ENCODE measurements at places on chromosomes 6 and 20. TPM values are rescaled to one million over a fixed set of nuclear protein-coding genes. Genes with fewer than 3 reads are reported as not detected.

The DYNLT2 gene
- total RNA-seq: 7.2 TPM

The SIRPG gene
- total RNA-seq: not detected

The TTK gene
- 0.68 TPM for total RNA-seq

The DEFB124 gene
- total RNA-seq: not detected

The RSPO3 gene
- not detected for total RNA-seq

The PSMF1 gene
- total RNA-seq: 113 TPM

The CD40 gene
- total RNA-seq: 206 TPM

The GGT7 gene
- total RNA-seq: 26.8 TPM

The TUBB1 gene
- 0.22 TPM for total RNA-seq

The GLP1R gene
- not detected for total RNA-seq

The PPP1R16B gene
- 108 TPM for total RNA-seq

DNA sequence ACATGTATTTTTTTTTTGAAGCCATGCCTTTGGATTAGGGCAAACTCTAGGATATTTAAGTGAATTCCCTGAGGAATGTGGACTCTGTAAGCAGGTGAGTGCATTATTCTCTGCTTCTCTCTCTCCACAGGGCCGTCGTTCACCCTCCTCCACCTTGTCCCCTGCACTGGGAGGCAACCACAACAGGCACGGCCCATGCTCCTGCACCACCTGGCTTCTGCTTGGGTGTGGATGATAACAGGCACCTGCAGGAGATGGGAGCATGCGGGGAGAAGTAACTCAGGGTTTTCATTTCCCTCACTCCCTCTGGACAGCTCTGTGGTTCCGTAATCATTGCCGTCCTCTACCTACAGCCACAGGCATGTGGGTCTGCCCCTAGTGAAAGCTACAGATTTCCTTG, 43.4 kb downstream of the HLA-C start:
- no peak for DNase-seq

GRCh38 chr20:35629427-35630145, 14.0 kb downstream of the SPAG4 start:
- DNase-seq: no peak

DNA sequence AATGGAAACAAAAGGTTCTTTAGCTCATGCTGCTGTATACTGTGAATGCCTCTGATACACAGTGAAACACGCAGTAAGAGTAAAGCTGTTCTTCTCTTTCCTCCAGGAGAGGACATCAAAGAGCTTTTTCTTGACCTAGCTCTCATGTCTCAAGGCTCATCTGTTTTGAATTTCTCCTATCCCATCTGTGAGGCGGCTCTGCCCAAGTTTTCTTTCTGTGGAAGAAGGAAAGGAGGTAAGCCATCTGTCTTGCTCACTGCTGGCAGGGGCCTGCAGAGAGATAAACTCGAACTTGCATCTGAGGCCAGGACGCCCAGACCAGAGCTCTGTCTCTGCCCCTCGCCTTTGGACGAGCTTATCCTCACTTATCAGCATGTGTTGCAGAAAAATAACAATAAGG, 37.7 kb downstream of the LY86 start:
- no peak for DNase-seq

DNA sequence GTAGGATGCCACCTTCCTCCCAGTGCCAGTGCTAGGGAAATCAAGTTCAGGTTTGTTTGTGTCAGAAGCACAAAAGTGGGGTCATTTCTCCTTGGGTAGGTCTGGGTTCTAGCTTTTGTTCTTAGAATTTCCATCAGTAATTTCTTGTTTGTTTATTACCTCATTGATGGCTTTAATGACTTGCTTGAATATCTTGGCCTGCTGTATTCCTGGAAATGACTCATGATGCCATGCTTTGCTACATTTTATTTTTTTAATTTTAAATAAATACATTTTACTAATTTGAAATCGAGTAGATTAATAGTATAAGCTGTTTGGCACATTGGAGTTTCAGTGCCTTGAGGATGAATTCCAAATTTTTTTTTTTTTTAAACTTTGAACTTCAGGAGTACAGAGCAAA, 189.6 kb downstream of the JARID2 start:
- no peak for DNase-seq

DNA sequence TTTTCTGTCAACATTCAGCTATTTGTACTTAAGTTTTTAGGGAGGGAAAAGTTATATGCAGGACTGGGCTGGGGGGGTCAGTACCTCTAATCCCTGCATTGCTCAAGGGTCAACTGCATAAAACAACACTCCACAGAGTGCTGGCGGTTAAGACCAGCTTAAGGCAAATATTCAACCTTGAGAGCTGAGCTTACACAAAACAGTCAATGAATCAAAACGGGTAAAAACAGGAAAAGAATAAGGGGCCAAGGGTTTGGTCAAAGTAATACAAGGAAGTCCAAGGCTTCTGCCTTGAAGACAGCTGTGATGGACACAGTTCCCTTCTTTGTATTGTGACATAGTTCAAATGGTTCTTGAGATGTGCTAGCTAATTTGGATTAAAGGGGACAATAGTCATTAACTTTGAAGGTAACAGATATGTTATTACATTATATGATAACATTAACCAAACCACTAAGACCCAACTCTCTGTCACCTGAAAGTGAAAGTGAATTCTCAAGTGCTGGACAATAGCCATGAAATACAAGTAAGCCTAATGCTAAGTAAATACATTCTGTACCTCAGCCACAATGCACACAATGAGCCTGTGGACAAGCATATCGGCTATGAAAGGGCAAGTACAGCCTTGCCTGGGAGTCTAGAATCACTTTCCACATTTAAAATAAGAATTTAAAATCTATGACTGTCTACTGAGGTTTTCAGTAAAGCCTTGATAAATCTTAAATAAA, 106.8 kb downstream of the PDE10A start:
- DNase-seq: no peak

DNA sequence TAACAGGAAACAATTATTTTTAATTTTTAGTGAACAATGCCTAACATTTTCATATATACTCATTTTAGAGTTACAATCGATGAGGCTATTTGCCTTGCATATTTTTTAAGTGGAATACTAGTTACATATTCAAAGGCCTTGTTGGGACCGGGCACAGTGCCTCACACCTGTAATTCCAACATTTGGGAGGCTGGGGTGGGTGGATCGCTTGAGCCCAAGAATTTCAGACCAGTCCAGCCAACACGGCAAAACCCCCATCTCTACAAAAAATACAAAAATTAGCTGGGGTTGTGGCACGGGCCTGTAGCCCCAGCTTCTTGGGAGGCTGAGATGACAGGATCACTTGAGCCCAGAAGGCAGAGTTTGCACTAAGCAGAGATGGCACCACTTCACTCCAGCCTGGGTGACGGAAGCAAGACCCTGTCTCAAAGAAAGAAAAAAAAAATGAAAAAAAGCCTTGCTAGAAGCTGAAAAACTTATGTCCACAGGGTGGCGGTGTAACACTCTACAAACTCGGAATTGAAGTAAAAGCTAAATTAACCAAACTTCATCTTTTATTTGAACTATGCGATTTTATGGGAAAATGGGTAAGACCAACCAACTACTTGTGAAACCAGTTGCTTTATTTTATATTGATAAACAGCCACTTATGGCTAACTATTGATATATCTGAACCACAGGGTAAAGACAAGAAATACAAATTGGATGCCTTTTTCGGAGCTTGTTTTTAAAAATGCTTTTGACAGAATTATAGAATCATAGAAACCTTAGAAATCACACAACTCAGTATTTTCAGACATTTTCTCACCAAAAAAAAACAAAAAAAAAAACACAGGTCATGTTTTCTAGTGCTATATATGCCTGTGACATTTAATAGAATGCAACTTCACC, 24.1 kb upstream of the ROS1 start:
- DNase-seq: peak; percentile 63

DNA sequence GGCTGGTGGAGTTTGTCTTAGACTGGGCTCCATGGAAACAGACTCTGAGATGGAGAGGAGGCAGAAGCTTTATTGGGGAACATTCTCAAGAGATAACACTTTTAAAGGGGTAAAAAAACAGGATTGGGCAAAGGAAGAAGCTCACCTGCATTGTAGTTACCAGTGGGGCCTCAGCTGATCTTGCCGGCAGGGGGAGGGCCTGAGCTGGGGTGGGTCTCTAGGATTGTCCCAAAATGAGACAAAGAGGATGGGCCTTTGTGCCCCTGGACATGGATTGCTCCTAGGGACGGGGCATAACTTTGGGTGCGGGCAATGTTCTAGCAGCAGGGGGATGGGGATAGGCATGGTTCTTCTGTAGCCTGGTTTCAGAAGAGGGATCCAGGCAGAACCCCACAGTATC, 12.5 kb downstream of the SGK2 start:
- no peak for DNase-seq

- DNase-seq: no peak
These were observed 22.2 kb downstream of the XRN2 start for GRCh38 chr20:21325296-21325695.

DNA sequence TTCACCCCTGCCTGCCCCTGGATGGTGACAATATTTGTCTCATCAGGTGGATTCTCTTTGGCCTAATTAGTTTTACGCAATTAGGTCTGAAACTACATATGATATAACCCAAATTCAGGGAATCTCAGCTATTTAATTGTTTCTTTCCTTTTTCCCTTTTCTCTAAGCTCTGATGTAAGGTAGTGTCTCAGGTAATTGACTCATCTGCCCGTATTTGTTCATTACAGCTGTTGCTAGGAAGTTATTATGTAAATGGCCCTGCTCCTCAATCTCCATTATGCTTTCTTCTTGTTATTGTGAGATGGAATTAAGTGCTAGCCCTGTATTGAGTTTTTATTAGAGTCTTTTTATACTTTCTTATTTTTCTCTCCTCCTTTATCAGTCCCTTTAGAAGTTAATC, 378.2 kb upstream of the ARID1B start:
- no peak for DNase-seq

DNA sequence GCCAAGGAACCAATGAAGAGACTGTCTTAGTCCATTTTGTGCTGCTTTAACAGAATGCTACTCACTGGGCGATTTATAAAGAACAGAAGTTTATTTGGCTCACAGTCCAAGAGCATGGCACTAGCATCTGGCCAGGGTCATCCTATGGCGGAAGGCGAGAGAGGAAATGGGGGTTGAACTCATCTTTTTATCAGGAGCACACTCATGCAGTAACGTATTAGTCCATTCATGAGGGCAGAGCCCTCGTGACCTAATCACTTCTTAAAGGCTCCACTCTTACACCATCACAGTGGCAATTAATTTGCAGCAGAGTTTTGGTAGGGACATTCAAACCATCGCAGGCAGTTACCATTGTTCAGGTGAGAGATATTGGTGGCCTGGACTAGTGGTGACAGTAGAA, 8.5 kb downstream of the ARFGEF2 start:
- DNase-seq: no peak

- DNase-seq: peak; percentile 17
These were observed 23.6 kb upstream of the WFDC2 start for GRCh38 chr20:45445805-45446562.

- peak; percentile 89 for DNase-seq
These were observed 611 bp downstream of the NFYA start for GRCh38 chr6:41073203-41073967.

- no peak for DNase-seq
These were observed 41.5 kb downstream of the MAN1A1 start for GRCh38 chr6:119308048-119308570.
